ENCODE measurements at places on chromosomes 4 and X.

GRCh38 chr4:32830160-32830559 is 2110.0 kb downstream of the PCDH7 start:
- no peak for DNase-seq

GRCh38 chr4:162582180-162582579 is 418.4 kb upstream of the FSTL5 start:
- DNase-seq = no peak

DNA sequence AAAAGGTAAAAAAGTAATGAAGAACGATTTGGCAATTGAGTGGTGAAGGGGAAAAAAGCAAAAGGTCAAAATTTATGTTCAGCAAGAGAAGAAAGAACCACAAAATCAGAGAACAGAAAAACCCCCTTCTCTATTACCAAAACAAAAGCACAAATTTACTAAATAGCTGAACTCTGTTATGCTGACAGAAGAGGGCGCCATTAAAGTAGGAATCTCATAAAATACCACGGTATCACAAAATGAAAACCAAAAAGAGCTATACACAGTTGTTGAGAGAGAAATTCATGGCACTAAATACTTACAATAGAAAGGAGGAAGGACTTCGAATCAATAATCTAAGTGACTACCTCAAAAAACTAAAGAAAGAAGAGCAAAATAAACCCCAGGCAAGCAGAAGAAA is 69.6 kb upstream of the CXorf66 start:
- DNase-seq = no peak

DNA sequence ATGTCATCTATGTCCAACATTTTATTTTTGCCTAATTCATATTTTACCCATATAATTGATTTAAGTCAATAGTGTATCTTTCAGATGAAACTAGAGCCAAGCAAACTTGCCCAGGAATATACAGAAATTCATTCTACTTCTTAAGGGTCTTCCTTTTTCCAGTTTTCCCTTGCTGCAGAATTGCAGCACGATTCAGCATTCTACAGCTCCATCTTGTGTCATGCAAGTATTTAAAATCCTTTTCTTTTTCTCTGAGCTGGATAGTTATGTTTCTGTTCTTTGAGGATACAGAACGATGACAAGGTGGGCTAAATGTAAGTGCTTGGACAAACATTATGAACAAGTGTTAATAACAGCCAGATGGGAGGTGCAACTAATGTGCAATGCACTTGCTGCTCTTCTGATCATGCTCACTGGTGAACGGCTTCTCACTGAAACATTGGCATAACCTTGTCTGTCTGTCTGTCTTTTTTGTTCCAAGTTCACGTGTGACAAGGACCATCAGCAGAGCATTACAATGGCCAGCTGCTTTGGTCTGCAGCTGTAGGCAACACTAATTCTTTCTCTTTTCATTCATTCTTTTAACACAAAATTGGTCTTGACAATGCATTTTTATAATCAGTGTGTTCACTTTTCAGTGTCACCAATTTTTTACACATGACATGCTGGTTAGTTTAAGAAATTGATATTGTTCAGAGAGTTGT is 1821.7 kb downstream of the ARAP2 start:
- no peak for DNase-seq

- no peak for DNase-seq
Measured at GRCh38 chr4:3248811-3249661, at the start of gene MSANTD1. TSS of gene MSANTD1 (plus strand) at chr4:3249159. CDS start at chr4:3249223, 64 bp downstream.

GRCh38 chr4:42313872-42314271 is 83.4 kb upstream of the SHISA3 start:
- DNase-seq = no peak

All from effector memory CD4-positive, alpha-beta T cell (primary cell).